ENCODE measurements at places on chromosomes 16 and 17.

GRCh38 chr17:66676421-66676820 lies 158.5 kb upstream of the CACNG5 start:
- no peak for DNase-seq

GRCh38 chr17:13268791-13269595 lies 251.2 kb upstream of the ELAC2 start:
- no peak for DNase-seq

- DNase-seq = peak; percentile 49
These were observed 6.0 kb upstream of the TPPP3 start for GRCh38 chr16:67399218-67399733.

DNA sequence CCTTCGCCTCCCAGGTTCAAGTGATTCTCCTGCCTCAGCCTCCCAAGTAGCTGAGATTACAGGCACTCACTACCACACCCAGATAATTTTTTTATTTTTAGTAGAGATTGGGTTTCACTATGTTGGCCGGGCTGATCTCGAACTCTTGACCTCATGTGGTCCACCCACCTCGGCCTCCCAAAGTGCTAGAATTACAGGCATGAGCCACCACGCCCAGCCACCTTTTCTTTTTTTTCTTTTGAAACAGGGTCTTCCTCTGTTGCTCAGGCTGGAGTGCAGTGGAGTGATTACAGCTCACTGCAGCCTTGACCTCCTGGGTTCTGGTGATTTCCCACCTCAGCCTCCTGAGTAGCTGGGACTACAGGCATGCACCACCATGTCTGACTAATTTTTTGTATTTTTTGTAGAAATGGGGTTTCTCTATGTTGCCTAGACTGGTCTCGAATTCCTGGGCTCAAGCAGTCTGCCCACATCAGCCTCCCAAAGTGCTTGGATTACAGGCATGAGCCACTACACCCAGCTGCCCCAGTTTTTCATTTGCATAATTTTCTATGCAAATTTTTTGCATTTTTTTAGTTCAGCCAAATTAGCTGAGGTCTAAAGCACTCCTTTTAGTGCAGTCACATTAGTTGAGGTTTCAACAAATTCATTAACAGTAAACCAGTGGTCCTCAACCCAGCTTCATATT lies 11.3 kb downstream of the WWP2 start:
- DNase-seq = no peak

- no peak for DNase-seq
These were observed 18.9 kb downstream of the CDH5 start for GRCh38 chr16:66385415-66385814.

GRCh38 chr16:1678500-1679098 lies 520 bp downstream of the JPT2 start:
- peak; percentile 53 for DNase-seq

- DNase-seq = no peak
These were observed 6.2 kb downstream of the GSE1 start for GRCh38 chr16:85619101-85619891.

GRCh38 chr17:37050920-37051319 lies 102.2 kb downstream of the AATF start:
- DNase-seq = no peak

DNA sequence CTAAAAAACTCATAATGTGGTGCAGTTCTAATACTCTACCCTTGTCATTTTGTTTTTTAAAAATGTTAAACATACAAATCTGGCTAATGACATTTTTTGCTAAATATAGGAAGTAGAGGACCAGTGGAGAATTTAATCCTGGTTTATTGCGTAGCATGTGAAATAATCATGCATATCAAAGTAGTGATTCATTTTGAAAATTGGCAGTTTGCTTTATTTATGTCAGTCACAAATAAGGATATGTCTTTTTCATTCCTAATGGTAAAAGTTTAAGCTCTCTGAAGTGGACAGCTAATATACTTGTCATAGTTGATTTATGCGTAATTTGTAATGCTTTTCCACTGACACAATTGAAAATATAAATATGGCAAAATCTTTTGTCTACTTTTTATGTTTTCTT lies 224.2 kb downstream of the BCAS3 start:
- DNase-seq = no peak

DNA sequence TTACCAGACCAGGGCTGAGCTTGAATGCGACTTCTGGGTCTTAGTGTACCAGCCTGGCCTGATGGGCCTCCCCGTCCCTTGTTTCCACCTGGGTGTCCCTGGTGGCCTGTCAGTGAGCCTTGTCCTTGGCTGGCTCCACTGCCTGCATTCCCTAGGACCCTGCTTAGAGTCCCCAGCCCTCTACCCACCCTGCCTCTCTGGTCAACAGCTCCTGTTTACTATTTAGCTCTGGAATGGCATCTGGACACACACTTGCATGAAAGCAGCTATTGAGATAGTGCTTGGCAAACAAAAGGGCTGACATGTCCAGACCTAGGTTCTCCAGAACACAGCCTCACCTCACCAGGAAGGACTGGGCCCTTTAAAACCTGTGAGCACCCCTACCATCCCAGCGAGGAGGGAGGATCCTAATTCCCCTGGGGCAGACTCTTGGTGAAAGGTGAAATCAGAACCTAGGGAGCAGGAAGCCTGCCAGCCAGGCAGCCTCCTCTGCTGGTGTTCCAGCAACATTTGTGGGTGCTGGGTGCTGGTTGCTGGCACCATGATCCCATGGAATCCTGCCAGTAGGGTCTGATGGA lies 38.8 kb downstream of the RAI1 start:
- no peak for DNase-seq

DNA sequence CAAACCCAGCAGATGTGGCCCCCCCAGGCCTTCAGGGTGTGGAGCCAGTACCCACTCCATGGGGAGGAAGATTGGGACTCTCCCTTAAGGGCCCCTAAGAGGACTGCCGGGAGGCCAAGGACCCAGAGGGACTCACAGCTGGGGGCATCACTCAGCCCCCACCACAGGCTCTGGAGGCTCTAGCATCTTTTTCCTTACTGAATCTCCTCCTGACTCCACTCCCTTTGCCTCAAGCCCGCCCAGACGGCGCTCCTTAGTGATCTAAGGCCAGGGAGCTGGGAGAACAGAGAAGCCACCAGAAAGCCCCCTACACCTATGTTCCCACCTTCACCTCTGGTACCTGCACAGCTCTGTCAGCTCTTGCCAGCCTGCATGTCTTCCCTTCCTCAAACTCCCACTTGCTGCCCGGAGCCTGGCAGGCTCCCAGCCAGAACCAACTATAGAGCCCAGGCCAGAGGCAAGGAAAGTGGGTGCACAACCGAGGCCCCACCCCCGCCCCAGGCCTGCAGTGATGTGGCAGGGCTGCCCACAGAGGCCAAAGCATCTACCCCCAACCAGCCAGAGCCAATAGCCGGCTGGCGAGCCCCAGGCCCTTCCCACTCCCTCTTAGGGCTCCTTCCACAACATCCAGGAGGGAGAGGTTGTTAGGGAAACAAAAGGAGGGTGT lies 22.3 kb upstream of the MPO start:
- no peak for DNase-seq

- no peak for DNase-seq
These were observed 40.7 kb downstream of the DUSP14 start for GRCh38 chr17:37530420-37530819.

DNA sequence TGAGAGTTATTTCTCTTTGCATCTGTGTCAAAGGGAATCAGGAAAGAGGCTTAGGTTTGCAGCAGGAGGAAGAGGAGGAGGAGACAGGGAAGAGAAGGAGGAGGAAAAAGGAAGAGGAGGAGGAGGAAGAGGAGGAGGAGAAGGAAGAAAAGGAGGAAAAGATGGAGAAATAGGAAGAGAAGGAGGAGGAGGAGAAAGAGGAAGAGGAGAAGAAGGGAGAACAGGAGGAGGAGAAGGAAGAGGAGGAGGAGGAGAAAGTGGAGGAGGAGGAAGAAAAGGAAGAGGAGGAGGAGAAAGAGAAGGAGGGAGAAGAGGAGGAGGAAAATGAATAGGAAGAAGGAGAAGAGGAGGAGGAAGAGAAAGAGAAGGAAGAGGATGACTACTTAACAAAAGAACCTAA lies 459.1 kb downstream of the GRIN2A start:
- DNase-seq = no peak

DNA sequence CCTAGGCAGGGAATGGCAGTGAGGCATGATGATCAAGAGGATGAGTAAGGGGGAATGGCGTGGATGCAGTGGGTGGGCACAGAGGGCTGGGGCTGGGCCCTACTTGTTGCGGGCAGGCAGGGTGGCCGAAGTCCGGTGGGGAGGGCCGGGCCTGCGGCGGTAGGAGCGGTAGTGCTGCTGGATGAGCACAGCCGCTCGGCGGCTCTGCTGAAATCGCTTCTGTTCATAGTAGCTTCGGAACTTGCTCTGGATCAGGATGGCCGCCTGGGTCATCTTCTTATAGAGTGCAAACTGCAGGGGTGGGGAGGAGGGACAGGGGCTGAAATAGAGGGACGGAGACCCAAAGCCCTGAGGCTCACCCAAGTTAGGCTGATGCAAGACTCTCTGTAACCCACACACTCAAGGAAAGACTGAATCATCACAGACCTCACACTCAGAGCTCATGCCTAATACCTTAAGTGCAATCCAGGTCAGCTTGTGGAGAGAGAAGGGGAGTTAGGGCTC lies 1.5 kb upstream of the SPAG7 start:
- no peak for DNase-seq

Data from CD4-positive, alpha-beta T cell treated with Interleukin-6 for 4 hours (primary cell).